ENCODE measurements at places on chromosomes 1 and 21.

DNA sequence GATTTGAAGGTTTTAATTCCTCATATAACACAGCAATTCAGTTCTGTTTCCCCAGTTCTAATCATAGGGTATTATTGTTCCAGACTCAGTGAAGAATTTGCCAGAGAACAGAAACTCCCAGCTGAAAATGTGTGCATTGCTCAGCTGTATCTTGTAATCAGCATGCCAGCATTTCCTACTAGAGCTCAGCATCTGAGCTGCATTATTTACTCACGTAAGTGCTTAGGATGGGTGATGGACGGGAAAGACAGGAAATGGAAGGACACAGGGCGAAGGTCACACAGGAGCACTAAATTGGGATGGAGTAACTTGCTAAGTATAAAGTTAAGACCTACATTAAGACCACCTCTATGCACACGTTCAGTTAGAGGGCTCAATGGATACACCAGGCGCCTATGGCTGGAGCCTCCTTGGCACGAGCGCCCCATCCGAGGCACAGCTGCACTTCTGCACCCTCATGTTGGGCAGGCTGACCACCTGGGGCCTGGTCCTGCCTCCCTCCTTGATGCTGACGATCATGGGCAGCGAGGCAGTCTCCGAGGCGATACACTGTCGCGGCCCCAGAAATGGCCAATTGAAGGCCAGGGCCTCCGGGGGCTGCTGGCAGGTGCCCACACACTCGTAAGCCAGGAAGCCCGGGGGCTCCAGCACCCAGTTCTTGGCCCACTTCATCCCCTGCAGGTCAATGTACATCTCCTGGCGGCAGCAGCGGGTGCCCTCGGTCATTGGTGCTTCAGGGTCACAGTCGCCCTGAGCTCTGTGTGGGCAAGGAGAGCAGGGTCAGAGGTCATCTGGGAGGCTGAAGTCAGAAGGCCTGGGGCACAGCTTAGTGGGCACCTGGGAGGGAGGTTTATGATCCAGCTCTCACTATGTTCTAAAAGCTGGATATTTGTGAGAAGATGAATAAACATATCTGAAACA is 3.7 kb downstream of the LEFTY2 start:
- DNase-seq: no peak

- DNase-seq: no peak
Observed at GRCh38 chr1:94280541-94280940, 43.2 kb upstream of the ARHGAP29 start.

- no peak for DNase-seq
Observed at GRCh38 chr1:53371851-53372250, 44.0 kb upstream of the LRP8 start.

- no peak for DNase-seq
Observed at GRCh38 chr1:4307468-4307845, 347.0 kb upstream of the AJAP1 start.

All from left renal cortex interstitium (tissue), 4 donors.